Fibroblast of lung (primary cell): ENCODE measurements at places on chromosomes 4 and X. TPM values are rescaled to one million over a fixed set of nuclear protein-coding genes. Genes with fewer than 3 reads are reported as not detected.
A peak's percentile ranks its signal among the peaks of the same experiment; 100 is the strongest.

DNA sequence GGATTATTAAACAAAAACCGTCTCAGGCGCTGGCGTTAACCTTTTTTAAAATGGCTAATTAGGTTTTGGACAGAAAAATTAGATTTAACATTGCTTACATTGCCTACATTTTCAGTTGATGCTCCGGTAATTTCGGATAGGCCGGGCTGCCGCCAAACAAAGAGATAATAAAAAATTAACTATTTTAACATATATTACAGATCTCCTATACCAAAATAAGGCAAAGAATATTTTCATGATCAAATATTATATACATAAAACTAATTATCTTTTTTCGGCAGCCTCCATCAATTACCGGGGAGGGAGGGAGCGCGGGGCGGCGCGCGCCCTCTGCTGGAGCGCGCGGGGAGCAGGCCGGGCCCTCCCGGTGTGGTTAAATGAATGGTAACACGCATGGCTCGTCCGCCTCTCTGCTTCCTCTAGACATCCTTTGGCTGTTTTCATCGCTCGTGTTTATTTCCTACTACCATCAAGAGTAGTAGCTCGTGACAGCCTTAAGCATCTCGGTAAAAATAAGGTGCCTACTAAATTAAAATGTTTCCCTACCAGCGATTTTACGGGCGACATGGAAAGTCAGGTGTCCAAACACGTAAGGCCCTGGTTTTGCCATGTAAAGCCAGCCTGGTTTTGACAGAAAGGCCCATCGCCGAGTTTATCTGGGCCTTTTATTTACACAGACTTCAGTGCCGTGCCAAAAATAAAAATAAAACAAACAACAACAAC, 52.4 kb upstream of the TMEM33 start:
- DNase-seq = peak; percentile 39

IL21 gene
- total RNA-seq = not detected in 2 replicates

GRCh38 chrX:80807606-80807991, 2.1 kb downstream of the BRWD3 start:
- DNase-seq = no peak

GRCh38 chr4:38519666-38520065, 144.3 kb upstream of the KLF3 start:
- DNase-seq = no peak

NEUROG2 gene
- not detected in 2 replicates for total RNA-seq

- DNase-seq = peak; percentile 81
These were observed 115.6 kb downstream of the SPANXA1 start for GRCh38 chrX:141468940-141469339.

STATH gene
- total RNA-seq = not detected in 2 replicates

- no peak for DNase-seq
These were observed 407.4 kb upstream of the AADAT start for GRCh38 chr4:170497112-170497511.
